ENCODE measurements at places on chromosomes 1 and 21. TPM values are rescaled to one million over a fixed set of nuclear protein-coding genes. Genes with fewer than 3 reads are reported as not detected.

The RTCA gene
- 19.8 TPM for total RNA-seq

The LRRC71 gene
- total RNA-seq, result not detected

The HMCN1 gene
- 6.3 TPM for total RNA-seq

GRCh38 chr1:169363046-169363730 lies 4.4 kb downstream of the NME7 start:
- DNase-seq, result no peak

DNA sequence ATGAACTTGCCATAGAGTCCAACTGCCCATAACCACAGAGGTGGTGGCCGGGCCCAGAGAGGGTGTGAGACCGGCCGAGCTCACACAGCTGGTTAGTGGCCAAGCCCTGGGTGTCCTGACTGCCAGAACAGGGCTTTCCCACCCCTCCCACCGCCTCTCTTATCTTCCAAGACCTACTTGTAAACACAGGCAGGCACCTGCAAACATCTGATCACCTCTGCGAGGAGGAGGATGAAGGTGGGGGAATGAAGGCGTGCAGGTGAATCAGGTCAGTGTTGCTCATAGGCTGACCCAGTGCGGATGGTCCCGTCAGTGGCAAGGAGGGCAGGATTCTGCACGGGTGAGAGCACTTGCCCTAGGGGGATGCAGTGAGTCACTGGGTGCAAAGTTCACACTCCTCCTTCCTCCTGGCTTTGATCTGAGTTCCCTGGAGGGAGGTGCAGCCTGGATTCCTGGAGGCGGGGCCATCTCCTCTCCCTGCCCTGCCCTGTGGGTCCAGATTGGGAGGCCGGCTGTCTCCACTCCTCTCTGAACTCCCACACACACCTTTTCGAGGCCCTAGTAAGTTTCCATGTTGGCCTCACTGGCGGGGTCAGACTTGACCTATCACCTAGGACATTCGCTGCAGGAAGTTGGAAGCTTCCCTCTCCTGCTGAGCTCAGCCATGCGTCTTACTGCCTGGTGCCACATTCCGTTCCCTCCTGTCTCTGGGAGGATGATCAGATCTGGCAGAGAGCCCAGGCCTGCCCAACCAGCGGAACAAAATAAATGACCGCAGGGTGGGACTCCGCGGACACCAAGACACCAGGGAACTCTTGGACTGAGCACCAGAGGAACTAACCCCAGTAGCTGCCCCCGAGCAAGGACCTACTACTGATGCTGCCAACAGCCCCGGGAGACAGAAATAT lies 7.3 kb downstream of the UQCRHL start:
- DNase-seq, result peak; percentile 78

The RHCE gene
- 0.90 TPM for total RNA-seq

The ARHGAP29 gene
- 28.9 TPM for total RNA-seq

GRCh38 chr1:111769517-111770146 lies 13.9 kb downstream of the DDX20 start:
- no peak for DNase-seq

The CD1B gene
- total RNA-seq, result not detected

The GNG12 gene
- total RNA-seq, result 18.8 TPM

DNA sequence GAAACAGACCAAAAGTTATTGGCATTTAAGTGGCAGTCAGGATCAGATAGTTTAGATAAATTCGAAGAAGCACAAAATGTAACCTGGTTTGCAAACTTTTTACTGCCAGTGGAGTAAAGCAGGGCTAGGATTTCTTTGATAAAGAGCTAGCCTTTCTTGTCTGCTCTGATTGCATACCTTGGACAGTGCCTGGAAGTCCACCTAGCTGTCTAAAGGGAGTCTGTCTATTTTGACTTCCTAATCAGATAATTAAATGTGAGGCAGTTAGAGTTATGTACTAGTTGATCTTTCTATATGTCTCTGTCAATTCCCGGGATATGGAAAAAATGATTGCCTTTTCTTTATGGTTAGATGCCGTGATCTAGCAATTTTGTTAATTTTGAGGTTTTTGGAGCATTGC lies 4.1 kb downstream of the GPSM2 start:
- DNase-seq, result no peak

- no peak for DNase-seq
Measured at GRCh38 chr1:11516961-11517635, 38.1 kb downstream of the DISP3 start.

The ARHGEF16 gene
- total RNA-seq, result 6.2 TPM

The SAMSN1 gene
- 3.0 TPM for total RNA-seq

- DNase-seq, result no peak
Measured at GRCh38 chr1:244954359-244954758, 90.0 kb upstream of the HNRNPU start.

The SH3BGR gene
- total RNA-seq, result 4.9 TPM

DNA sequence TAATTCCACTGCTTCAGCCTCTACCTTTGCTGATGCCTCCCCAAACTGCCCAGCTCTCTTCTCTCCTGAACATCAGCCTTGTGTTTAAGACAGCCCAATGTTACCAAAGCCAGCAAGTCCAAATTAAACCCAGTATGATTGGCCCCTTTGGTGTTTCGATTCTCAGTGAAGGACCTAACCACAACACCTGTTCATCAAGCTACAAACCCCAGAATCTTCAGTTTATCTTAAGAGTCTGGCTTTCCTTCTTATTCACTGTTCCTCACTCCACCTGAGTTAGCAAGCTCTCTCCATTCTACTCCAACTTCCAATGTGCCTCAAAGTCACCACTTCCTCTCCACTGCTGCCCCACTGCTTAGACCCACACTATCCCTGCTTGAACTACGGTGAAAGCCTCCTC lies 25.5 kb upstream of the ITPKB start:
- DNase-seq, result no peak

The PAQR6 gene
- total RNA-seq, result 0.61 TPM

DNA sequence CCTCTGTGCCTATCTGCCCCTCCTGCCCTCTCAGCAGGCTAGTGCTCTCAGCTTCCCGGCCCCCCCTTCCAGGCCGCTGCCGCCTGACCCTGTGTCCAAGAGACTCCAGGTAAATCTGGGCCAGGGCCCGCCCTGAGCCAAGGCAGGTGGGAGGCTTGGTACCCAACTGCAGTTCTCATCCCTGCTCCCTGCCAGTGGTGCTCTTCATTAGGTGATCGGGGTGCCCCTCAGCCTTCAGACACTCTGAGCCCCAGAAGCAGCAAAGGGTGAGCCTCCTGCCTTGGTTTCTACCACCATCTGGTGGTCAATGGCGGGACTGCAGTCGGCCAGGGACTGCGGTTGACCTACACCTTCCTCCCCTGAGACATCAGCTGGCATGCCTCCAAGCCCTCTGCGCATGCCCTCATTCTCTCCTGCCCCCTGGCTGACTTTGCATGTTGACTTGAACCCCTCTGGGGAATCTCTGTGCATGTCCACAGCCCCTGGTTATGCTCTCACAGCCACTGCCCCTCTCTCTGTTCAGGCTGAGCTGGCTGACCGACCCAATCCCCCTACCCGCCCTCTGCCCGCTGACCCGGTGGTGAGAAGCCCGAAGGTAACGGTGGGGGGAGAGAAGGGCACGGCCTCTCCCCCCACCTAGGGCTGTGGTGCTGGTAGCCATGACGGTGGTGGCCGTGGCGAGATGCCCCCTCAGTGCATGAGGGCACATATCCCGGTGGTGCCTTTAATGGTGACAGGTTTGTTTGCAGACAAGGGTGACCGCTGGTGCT lies 2.0 kb upstream of the EFNA4 start:
- DNase-seq, result peak; percentile 88

DNA sequence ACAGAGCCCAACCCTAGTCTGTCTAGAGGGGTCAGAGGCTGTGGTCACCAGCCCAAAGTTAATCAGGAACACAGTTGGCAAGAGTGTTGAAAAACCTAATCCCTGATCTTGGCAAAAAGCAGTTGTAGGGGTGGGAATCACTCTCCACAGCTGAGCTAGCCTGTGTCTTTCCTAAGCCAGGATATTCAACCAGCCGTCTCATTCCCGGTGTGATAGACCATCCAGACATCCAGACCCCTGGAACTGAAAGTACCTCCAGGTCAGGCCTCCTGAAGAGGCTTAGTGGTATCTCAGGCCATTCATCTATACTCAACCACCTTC lies 4.9 kb downstream of the LHX9 start:
- no peak for DNase-seq

- DNase-seq, result no peak
Measured at GRCh38 chr1:55204997-55205396, 10.2 kb downstream of the USP24 start.

GRCh38 chr1:31412732-31413404 lies at the start of gene SERINC2:
TSS of gene SERINC2 (plus strand) at chr1:31413213. CDS start at chr1:31413266, 53 bp downstream.
- peak; percentile 58 for DNase-seq

- DNase-seq, result no peak
Measured at GRCh38 chr1:40394491-40395172, 21.1 kb downstream of the SMAP2 start.

DNA sequence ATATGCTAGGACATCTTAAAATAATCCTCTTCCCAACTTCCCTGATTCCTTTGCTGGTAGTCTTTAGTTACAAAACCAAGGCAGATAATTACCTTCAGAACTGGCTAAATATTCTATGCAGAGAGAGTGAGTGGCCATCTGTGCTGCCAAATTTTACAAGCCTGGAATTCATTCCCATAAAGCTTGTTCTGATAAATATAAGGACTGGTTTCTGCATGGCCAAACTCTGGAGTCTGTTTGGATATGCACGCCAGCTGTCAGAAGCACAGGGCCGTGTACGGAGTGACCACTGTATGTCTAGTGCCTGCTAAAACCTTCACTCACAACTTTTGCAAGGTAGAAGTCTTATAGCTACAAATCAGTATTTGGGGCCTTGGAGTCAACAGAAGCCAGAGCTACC lies 66.5 kb upstream of the RAVER2 start:
- no peak for DNase-seq

DNA sequence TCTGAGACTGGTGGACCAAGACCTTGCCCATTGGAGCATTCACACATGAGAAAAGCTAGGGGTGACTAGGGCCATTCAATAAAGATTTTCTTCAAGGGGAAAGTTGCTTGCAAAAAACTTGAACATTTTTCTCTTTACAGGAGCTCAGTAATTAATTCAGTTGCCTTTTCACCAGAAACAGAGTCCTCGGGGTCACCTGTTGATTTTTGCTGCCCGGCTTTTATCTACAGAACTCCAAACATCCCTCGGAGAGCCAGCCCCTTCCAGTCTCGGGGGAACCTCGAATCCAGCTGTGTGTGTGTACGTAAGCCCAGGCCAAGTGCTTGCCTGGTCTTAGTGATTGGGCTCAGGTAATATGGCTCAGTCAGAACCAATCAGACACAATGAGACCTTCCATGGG lies 47.5 kb downstream of the PCNX2 start:
- DNase-seq, result no peak

DNA sequence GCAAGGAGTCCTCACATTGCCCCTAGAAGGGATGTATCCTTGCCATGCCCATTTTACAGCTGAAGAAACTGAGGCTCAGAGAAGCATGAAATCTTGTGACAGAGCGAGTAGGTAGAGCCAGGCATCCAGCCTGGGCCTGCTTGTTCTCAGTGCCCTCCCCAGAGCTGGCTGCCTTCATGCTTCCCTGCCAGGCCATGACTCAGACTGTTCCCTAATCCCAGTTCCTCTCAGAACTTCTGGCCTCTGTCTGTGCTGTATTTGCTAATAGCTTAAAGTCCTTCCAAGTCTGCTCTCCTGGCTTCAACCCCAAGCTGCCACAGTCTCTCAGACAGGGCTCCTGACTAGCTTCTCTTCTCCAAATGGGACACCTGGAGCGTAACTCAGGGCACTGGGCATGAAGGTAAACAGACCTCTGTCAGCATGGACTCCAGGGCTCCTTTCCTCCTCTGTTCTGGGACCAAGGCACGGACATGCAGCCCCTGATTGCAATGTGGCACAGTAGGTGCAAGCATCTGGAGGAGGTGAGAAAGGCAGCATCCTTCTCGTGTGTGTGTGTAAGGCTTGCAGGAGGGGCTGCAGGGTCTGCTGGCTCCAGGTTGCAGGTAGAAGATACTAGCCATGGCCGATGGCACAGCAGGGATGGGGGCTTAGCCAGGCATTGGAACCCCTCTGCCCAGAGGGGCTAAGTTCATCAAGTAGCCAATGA lies 122.7 kb downstream of the HMGB4 start:
- no peak for DNase-seq

DNA sequence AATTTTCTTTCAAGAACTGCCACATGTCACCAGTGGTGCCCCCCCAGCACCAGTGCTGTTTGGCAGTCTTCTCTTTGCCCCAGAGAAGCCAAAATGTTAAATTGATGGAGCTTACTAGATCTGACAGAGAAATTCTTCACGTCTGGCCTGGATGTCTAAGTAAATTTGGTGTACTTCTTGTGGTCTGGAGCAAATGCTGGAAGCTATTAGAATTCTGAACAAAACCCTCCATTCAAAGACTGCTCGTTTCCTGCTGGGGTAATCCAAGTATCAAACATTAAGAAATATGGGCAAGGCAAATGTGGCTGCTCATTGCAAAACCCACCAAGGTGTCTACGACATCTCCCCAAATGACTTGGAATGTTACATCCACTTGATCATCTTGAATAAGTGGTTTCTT lies 92.3 kb downstream of the ROR1 start:
- DNase-seq, result no peak

GRCh38 chr1:91900562-91900961 lies 14.6 kb upstream of the TGFBR3 start:
- DNase-seq, result no peak

The ATP1B1 gene
- total RNA-seq, result 78.5 TPM

DNA sequence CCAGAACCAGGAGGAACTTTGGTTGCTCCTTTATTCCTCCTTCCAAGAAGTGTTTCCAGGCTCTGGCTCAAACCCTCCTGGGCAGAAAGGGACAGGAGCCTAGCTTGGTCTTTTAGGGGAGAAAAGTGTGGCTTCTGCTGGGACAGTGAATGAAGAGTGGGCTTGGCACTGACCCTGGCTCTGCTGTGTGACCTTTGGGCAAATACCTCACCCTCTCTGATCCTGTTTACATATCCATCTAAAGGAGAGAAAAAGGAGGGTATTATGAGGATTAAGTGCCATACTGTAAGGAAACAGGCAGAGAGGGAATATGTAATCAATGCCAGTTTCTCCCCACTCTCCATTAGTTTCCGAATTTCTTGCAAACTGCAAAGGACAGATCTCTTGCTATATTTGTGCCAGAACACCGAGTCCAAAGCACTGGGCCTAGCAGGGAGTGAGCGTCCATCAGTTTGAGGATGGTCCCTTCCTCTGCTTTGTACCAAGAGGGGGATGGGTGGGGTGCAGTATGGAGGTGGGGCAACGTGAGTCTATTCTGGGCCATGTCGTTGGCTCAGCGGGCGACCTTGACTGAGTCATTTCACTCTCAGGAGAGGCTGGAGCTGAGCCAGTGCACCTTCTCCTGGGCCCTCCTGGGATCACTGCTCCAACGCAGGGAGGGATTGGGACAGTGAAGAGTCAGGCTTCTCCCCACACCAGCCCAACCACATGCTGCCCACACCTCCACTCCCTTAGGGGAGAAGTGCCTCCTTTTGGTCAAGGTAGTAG lies 38.4 kb downstream of the IGSF21 start:
- DNase-seq, result peak; percentile 37

The OR2G6 gene
- total RNA-seq, result not detected

- DNase-seq, result no peak
Measured at GRCh38 chr1:229448845-229449244, 15.0 kb upstream of the ACTA1 start.

All from right lobe of liver (tissue), 6 donors.